Ammon's horn (tissue), 1 donor: ENCODE measurements at places on chromosomes 16 and 17.
A peak's percentile ranks its signal among the peaks of the same experiment; 100 is the strongest.

- DNase-seq = no peak
Measured at GRCh38 chr17:80260791-80261158, at the start of gene RNF213. TSS of gene RNF213 (plus strand) at chr17:80260852. CDS start at chr17:80263682, 2,830 bp downstream.

DNA sequence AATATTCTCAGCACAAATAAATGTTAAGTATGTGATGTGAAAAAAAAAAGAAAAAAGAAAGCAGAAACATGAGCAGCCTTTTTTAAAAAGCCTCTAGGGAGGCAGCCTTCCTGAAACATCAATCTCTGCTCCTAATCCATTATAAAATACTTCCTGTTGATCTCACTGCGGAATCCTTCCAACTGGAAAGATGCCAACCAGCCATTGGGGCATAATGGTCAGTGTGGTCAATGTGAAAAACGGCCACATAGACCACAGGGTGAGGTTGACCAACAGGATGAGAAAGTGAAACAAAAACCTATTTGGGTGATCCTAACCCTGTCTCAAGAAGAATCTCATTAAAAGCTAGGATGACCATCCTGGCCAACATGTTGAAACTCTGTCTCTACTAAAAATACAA, 26.1 kb upstream of the ABCA8 start:
- peak; percentile 33 for DNase-seq

- DNase-seq = no peak
Measured at GRCh38 chr17:7589891-7590691, at the start of gene SOX15. TSS of gene SOX15 (minus strand) at chr17:7590094. CDS start at chr17:7589676, 418 bp downstream.

DNA sequence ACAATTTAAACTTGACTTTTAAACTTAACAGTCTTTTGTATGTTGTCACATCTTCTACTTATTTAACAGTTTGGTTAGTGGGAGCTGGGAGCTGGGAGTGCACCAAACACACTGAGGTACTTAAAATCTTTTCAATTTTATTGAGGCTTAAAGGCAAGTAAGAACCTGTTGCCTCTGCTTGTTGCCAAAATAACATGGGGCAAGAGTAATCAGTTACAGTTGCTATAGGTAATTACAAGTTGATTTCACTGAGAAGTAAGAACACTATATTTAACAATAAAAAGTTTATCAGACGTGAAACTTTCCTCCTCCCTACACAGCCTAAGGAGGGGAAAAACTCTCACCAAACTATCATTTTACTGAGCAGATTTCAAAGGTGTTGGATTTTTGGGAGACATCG, 135.2 kb downstream of the FTO start:
- DNase-seq = no peak

GRCh38 chr17:46812624-46813318, 5.7 kb downstream of the WNT3 start:
- DNase-seq = no peak

DNA sequence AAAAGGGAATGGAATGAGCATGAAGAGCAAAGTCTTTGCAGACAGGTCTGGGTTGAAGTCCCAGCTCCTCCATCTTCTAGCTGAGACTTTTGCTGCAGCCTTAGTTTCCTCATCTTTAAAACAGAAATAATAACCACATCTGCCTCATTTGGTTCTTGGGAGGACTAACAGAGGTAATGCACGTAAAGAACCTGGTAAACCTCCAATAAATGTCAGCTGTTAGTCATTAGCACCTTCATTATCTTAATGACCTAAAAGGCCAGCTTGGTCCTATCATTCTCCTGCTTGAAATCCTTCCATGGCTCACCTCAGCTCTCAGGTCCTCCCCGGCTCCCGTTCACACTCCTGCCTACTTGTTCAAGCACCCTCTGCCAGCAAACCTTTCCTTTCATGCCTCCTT, 51.8 kb downstream of the SKAP1 start:
- DNase-seq = no peak

- DNase-seq = no peak
Measured at GRCh38 chr17:37725021-37725595, 19.8 kb downstream of the HNF1B start.

DNA sequence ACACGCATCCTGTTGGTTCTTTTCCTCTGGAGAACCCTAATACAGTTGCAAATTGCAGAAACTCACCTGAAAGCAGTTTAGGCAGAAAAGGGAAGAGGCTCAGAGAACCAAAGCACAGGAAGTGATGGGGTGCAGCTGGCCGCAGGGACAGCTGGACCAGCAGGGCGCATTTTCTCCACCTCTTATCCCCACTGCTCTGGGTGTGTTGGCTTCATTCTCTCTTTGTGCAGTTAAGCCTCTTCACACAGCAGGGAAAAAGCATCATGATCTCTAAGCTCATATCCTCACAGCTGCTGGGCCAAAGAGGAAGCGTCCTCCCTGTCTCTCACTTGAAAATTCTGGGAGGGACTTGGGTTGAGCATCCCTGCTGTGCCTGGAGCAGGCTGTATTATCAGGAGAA, 20.0 kb upstream of the LRRC75A start:
- DNase-seq = peak; percentile 9

DNA sequence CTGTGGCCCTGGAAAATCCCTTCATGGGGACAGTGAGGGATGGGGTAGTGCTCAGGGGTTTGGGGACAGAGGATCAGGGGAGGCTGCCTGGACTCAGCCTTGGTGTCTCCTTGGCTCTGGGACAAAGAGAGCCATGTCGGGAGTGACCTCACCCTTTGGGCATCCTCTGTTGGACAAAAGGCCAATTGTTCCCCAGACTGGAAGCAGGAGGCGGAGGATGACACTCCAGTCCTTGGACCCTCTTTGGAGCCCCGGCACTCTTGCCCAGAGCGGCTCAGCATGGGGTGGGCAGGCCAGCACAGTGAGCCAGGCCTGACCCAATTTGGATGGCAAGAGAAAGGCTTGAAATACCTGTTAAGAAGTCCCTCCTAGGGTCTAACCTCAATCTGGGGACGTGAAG, 39.4 kb upstream of the PHB1 start:
- DNase-seq = peak; percentile 77

DNA sequence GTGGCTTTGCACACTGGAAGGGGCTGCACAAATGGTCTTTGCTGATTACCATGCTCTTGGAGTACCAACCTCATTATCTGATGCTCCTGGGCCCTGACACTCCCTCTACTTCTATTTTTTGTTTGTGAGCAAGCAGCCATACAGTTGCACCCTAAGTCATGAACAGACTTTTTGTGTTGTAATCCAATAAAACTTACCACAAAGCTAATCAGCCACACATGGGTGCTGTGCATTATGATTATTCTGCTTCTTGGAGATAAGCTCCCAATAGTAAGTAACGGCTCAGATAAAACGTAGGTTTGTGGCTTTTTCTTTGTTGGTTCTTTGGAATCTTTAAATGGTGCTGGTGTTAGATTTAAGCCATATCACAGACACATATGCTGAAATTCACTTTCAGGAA, 76.2 kb downstream of the CCT6B start:
- DNase-seq = no peak

DNA sequence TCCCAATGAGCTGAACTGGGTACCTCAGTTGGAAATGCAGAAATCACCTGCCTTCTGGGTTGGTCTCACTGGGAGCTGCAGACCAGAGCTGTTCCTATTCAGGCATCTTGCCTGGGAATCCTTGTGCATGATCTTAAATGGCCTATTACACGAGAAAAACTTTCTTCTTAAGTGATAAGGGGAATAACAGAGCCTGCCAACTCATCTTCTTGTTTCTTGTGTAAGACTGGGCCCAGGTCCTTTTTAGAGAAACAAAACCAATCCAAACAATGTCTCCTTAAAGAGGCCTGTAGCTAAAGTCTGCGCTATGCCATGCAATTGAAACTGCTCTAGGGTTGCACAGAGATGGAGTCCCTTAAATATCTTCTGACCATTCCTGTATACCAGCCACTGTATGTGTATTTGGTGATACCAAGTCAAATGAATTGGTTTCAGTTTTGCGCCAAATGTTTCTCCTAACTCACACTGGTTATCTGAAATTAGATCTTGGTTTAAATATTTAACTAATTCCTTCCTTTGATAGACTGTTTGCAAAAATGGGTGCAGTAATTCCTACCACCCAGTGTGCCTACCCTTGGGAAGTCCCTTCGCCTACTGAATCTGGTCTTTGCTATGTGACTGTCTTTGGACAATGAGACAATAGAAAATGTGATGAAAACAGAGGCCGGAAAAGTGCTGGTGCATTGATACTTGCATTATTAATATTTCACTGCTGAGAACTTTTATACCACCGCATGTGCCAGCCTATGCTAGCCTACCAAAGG, 6.5 kb upstream of the CCL23 start:
- no peak for DNase-seq

DNA sequence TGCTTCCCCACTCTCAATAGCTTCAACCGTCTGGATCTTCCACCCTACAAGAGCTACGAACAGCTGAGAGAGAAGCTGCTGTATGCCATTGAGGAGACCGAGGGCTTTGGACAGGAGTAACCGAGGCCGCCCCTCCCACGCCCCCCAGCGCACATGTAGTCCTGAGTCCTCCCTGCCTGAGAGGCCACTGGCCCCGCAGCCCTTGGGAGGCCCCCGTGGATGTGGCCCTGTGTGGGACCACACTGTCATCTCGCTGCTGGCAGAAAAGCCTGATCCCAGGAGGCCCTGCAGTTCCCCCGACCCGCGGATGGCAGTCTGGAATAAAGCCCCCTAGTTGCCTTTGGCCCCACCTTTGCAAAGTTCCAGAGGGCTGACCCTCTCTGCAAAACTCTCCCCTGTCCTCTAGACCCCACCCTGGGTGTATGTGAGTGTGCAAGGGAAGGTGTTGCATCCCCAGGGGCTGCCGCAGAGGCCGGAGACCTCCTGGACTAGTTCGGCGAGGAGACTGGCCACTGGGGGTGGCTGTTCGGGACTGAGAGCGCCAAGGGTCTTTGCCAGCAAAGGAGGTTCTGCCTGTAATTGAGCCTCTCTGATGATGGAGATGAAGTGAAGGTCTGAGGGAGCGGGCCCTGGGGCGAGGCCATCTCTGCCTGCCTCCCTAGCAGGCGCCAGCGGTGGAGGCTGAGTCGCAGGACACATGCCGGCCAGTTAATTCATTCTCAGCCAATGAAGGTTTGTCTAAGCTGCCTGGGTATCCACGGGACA, 11.1 kb upstream of the CLEC18A start:
- DNase-seq = no peak

DNA sequence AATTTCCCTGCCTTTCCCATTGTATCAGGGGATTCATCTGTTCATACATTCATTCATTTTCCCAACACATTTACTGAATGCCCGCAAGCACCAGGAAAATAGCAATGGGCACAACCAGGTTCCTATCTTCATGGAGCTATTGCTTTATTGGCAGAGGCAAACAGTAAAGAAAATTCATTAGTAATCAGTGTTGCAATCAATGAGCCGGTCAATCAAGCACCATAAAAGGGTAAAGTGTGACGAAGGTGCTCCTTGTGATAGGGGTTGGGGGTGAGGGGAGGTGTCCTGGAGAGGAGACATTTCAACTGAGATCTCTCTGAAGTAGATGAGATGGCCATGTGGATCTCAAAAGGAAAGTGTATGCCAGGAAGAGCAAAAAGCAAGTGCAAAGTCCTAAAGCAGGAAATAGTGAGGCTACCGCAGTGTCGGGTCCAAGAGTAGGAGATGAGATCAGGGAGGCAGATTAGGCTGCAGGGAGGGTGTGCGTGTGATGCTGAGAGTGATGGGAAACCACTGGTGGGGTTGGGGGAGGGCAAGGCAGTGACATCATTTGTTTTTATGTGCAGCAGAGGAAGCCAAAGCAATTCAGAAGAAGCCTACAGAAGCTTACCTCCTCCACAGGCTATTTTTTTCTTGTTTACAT, 28.4 kb downstream of the CDH13 start:
- DNase-seq = no peak

DNA sequence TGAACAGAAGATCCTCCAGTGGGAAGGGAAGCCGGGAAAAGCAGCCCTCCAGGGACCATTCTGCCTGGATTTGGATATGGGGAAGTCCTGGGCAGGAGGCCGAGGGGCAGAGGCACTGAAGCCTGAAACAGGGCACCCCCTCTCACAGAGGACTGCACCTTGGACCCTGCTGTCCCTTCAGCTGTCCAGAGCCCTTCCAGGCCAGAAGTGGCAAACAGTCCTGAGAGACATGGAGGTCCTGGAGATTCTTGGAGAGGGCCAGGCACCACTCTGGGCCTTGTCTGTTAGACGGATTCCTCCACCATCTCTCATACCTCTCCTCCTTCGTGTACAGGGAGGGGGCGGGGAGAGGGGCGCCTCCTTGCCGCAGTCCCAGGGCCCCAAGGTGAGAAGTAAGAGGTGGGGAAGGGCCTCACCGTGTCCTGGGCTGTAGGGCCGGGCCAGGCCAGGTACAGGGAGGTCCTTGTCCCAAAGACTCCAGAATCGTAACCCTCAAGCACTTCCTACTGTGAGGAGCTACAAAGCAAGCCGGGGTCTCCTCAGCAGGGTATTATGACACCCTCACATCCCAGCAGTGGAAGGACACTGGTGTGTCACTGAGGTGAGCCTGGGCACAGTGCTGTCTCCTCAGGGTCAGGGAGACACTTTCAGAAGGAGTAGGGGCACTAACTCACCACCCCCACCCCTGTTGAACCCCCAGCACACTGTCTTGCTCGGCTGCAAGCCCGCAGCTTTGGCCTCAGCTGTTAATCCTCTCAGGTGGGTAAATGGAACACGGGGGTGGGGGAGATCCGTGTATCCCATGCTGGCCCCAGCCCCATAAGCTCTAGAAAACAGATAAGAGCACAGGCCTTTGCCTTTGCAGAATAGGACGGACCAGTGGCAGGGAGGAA, 16.6 kb upstream of the TBX2 start:
- no peak for DNase-seq

DNA sequence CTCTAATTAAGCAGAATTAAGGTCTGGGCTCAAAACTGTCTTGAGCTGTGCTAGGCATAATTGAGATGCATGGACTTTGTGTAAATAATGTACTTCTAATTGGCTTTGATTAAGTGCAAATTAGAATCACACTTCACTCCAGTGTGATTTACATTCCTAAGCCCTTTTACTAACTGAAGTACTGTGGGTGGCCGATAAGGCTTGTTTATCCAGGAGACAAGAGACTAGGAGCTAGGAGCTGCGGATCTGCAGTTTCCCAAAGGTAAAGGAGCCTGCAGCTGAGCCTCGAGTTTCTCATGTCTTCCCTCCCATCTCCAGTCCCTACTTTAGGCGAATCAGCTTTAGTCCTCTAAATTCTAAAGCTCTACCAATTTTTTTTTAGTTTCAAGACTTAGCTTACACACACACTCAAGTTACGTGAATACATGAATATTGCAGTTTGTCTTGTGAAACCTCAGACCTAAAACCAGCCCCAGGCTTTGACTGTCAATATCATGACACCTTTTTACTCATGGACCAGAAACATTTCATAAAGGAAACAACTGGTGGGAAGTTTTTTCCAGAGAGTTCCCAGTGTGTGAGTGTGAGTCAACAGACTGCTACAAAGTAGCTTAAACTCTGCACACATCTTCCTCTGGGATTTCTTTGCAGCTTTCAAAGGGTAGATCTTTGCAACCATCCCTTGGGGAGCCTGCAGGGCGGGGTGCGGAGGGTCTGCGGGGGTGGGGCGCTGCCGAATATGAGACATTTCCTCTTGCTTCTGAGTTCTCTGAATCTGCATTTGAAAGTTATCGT, 113.9 kb upstream of the TBX2 start:
- DNase-seq = no peak
